K562 (cell line): ENCODE measurements at places on chromosomes 16 and 17.

DNA sequence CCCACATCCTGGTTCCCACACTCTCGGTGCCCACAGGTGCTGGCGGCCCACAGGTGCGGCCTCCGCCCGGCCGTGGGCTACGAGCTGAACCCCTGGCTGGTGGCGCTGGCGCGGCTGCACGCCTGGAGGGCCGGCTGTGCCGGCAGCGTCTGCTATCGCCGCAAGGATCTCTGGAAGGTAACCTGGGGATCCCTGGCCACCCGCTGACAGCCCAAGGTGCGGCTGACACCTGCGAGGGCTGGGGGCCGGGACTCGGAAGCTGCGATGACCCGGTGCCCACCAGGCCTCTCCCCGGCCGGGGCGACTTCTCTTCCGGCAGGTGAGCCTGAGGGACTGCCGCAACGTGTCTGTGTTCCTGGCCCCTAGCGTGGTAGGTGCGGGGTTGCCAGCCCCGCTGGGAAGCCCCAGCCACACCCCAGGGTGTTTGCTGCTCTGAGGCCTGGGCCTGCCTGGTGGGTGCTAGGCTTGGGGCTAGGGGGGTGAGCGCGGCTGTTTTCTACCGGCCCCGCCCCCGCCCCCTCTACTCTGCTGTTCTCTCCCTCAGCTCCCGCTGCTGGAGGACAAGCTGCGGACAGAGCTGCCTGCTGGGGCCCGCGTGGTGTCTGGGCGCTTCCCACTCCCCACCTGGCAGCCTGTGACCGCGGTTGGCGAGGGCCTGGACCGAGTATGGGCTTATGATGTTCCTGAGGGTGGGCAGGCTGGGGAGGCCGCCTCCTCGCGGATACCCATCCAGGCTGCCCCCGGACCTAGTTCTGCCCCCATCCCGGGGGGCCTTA lies 1.0 kb downstream of the ANTKMT start:
- DNase-seq, result peak; percentile 54

DNA sequence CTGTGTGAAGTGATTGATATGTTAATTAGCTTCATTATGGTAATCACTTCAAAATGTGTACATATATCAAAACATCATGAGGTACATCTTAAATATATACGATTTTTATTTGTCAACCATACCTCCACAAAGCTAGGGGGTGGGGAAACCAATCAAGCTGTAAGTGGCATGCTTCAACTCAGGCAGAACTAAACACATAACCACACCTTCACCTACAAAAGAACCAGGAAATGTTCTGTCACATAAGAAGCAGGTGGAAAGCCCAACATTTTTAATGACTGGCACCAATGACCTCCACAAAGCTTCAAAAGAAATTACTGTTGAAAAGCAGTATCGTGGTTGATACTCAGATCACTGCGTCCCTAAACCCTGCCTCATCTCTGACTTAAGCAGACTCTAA lies 867.7 kb upstream of the EEF2KMT start:
- DNase-seq, result no peak

GRCh38 chr17:3276126-3276525 lies 22.0 kb downstream of the OR3A1 start:
- no peak for DNase-seq

DNA sequence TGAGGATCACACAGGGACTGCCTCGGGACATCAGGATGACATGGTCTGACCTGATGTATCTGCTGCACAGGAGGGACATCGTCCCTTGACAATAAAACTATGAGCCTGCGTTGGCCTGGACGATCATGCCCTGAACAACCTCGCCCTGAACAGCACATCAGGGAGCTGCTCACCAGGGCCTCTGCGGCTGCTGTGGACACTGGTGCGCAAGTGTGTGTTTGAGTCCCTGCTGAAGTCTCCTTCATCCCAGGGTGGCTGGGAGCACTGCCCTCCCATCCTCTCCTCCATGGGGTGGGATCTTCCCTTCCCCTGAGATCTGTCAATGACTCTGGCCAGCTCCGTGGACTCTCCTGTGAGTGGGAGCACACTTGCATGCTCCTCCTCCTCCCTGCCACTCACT lies 257.8 kb downstream of the RBFOX3 start:
- no peak for DNase-seq

GRCh38 chr17:78541488-78542206 lies 35.5 kb downstream of the DNAH17 start:
- DNase-seq, result peak; percentile 49

GRCh38 chr17:33562792-33563191 lies 269.7 kb upstream of the ASIC2 start:
- no peak for DNase-seq

GRCh38 chr16:63385714-63386432 lies 1349.6 kb upstream of the CDH8 start:
- DNase-seq, result no peak

- DNase-seq, result peak; percentile 93
Measured at GRCh38 chr16:88785106-88785924, at the start of gene PIEZO1. Gene PIEZO1 (minus strand): TSS chr16:88785220. CDS start chr16:88784964, 256 bp downstream.

DNA sequence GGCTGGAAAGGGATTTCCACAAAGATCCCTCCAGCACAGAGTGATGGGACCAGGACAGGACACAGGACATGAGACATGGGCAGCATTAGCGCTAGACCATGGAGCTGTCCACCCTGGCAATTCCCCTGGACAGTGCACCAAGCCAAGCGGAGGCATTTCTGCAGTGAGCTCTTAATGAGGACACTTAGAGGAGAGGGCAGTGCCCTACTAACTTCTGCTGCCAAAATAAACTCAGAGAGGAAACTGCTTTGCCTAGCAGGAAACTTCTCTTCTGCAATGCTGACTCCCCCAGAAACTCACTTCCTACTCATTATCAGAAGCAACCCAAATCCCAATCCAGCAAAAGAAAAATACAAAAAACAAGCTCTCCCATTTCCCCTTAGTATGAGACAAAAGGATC lies 119.2 kb downstream of the HS3ST2 start:
- no peak for DNase-seq

- no peak for DNase-seq
Measured at GRCh38 chr16:82313754-82314153, 143.7 kb upstream of the MPHOSPH6 start.

DNA sequence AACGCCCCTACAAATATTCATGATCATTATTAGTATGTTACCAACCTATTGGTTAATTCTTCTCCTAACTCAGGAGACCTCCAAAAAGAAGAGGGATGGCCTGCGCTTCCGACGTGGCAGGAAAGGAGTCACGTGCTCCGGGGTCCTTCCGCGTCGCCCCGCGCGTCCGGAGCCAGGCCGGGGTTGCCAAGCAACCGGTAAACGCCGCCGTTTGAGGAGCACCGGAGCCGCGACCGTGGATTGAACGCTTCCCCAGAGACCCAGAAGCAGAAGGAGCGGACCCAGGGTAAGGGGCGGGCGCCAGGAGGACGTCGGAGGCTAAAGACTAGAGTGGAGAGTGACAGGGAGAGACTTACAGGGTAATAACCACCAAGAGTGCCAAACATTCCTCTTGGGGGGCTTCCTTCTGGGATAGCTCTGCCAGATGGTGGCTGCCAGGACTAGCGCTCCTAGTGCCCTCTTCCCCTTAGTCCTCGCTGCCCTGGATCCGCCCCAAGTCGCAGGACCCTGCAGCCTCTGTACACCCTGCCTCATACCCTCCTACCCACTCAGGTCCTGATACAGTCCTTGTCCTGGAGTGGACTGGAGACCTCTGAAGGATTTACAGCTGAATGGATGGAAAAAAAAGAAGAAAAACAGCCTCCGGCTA lies at the start of gene DNAI2:
Gene DNAI2, plus strand, starts transcription at position 175 of the 649 bp plus-strand sequence. CDS start 7,584 bp downstream, outside the sequence.
- peak; percentile 49 for DNase-seq

DNA sequence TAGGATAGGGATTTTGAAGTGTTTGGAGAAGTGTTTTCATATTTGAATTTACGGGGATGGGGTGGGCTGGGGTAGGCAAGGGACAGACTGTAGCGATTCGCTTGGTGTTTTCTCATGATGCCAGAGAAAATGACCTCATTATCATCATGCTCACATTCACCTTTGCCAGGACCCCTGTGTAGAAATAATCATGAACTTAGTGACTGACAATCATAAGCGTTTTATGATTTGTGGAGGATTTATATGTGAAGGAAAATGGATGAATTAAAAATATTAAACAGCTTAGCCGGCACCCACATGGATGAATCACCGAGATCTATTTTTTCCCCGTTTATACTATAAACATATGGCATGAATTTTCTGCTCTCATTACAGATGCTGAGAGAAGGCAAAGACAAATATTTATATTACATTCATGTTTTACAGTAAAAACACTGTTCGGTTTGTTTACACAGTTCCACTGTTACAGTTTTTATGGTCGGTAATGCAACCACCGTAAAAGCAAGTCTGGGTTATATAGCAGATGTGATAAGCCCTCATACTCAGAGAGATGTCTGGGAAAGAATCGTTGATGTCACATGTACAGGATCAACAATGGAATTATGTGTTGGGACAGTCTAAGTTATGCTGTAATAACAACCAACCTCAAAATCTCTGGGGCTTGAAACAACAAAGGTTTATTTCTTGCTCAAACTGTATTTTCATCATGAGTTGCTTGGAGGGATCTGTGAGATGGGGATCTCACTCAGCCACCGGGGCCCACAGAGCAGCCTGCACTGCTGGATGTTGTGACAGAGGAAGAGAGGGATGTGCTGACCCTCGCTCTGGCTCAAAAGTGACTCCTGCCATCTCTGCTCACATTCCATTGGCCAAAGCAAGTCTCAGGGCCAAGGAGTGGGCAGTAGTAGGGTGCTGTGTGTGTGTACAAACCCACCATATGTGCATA lies 85.1 kb downstream of the WWOX start:
- no peak for DNase-seq

- DNase-seq, result no peak
Measured at GRCh38 chr16:55569025-55569424, 2.5 kb downstream of the CAPNS2 start.

GRCh38 chr17:10061111-10061845 lies 137.1 kb downstream of the GAS7 start:
- no peak for DNase-seq

DNA sequence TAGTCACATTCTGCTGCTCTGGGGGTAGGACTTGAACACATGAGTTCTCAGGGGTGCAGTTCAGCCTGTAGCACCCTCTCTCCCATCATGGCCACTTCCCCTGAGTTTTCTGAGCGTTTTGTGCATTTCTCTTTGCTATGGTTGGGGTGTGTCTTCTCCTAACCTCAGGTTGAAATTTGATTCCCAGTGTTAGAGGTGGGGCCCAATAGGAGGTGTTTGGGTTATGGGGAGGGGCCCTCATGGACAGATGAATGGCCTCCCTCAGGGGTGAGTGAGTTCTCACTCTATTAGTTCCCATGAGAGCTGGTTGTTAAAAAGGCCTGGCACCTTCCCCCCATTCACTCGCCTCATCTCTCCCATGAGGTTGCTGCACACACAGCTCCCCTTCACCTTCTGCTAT lies 101.1 kb downstream of the FOXL1 start:
- DNase-seq, result no peak

DNA sequence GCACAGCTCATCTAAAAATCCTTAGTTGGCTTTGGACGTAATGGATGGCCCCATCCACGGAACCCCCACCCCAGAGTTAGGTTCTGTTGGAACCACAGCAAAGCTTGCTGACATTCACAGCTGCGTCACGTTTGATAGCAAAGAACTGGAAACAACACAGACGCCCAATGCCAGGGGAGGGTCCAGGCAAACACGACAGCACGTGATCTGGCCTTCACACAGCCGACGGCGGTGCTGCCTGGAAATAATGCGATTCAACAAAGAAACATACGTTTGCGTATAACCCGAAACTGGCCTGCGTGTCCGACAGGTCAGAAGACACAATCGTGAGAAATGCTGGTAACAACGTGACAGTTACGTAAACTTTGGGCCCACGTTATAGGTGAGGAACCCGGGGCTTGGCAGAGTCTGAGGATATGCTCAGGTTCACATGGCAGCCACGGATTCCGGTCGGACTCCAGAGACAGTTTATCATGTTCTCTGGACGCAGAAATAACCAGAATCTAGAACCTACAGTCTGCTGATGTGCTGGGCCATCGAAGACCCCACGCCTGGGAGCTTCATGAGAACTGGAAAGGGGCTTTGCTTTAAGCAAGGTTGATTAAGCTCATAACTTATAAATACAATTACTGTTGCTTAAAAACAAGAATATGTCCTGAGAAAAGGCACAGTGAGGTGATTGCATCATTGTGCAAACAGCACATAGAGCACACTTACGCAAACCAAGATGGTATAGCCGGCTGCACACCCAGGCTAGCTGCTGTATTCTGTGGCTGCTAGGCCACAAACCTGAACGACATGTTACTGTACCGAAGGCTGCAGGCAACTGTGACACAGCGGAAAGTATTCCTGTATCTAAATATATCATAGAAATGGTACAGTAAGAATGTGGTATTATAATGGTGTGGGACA lies 70.4 kb downstream of the RPH3AL start:
- no peak for DNase-seq

GRCh38 chr17:10208604-10209193 lies 10.3 kb upstream of the GAS7 start:
- no peak for DNase-seq

DNA sequence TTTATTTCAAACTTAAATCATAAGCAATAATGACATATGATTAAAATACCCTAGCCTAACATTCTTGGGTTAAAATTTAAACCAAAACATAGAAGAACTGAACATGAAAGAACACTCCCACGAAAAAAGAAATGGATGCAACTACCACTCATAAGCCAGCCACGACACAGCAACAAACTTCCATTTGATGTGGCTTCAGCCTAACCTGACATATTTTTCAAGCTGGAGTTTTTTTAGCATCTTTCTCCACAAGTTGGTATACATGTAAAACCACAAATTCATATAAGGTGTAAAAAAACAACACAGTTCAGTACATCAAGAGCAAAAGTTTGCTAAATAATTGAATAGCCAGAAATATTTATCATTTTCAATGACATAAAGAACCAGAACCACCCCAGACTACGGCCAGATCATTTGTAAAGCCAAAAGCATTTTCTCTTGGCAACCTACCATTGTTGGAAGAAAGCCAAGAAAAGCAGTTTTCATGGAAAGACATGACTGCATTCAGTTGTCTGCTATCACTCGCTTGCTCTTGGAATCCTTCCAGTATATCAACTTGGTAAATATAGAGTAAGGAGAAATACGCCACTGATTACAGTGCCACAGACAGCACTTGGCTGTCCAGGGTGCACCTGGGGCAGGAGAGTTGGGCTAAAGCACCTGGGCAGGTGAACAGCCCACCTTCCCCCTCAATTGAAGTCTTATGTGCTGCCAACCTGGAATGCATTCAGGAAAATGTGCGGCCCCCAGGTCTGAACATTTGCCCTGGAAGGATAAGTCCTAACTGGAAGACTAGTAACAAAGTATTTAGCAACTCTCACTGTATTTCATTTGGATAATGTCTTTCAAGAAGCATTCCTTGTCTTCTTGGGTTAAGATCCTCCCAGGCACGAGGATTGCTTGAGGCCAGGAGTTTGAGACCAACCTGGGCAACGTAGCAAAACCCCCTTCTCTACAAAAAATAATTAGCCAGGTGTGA lies 60.5 kb downstream of the CREBBP start:
- DNase-seq, result peak; percentile 62
